GM23338 (cell line): ENCODE measurements at places on chromosomes 7 and 10. TPM values are rescaled to one million over a fixed set of nuclear protein-coding genes. Genes with fewer than 3 reads are reported as not detected.

GRCh38 chr7:40437498-40437897 is 302.7 kb downstream of the SUGCT start:
- no peak for DNase-seq
- H3K27me3 ChIP-seq: no peaks in the 10 kb centered on the region
- no peaks in the 10 kb centered on the region for H3K4me1 ChIP-seq
- H3K27ac ChIP-seq: no peak overlapping the region
- no peak overlapping the region for H3K4me3 ChIP-seq

DNA sequence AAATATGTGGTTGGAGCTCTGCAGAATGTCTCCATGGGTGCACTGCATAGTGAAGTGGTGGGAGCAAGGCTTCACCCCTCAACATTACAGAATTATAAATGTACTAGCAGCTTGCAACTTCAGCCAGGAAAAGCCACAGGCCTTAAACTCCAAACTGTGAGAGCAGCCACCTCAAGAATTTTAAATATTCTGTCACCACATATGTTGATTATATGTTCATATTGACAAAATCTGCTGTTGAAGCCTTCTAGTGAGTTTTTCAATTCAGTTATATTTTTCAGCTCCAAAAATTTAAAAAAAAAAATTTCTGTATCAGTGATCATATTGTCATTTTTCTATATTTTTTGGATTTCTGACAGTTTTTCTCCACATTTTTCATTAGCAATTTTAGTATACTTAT is 30.9 kb upstream of the AKR1C2 start:
- no peaks in the 10 kb centered on the region for H3K36me3 ChIP-seq
- no peaks in the 10 kb centered on the region for H3K4me1 ChIP-seq
- DNase-seq: no peak
- no peaks in the 10 kb centered on the region for H3K27me3 ChIP-seq

GRCh38 chr7:3431306-3431705 is 130.3 kb downstream of the SDK1 start:
- no peak overlapping the region for H3K27ac ChIP-seq
- H3K36me3 ChIP-seq: no peaks in the 10 kb centered on the region
- H3K4me1 ChIP-seq: peaks cover 5% of the 10 kb centered on the region; the same call in 1 of the 2 replicates
- H3K27me3 ChIP-seq: no peaks in the 10 kb centered on the region
- no peak for DNase-seq

- no peaks in the 10 kb centered on the region for H3K36me3 ChIP-seq
- peak overlapping the region; percentile 65 for H3K4me3 ChIP-seq
- DNase-seq: peak; percentile 70
- no peak overlapping the region for H3K27ac ChIP-seq
- H3K4me1 ChIP-seq: peaks cover 53% of the 10 kb centered on the region
- H3K27me3 ChIP-seq: peaks cover 98% of the 10 kb centered on the region
These were observed 1.1 kb upstream of the ZNF503 start for GRCh38 chr10:75402486-75403143.

DNA sequence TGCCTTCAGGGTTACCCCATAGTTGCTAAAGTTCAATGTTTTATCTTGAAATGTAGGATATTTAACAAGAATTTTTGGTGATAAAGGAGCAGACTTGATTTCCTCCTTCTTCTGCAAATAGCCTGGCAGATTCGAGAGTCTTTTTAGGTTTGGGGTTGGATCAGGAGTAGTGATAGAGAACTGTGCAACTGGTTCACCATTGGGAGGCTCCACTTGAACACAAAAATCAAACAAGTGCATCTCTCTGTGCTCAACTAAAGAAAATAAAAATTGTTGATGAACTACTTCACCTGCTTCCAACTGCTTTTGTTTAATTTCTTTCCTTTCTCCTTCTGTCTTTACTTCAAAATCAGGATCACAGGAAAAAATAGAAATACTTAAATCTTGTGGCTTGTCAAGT is 58.5 kb downstream of the MACC1 start:
- peaks cover 11% of the 10 kb centered on the region; the same call in 1 of the 2 replicates for H3K4me1 ChIP-seq
- no peak for DNase-seq
- H3K27ac ChIP-seq: no peak overlapping the region
- H3K4me3 ChIP-seq: no peak overlapping the region
- no peaks in the 10 kb centered on the region for H3K27me3 ChIP-seq
- H3K36me3 ChIP-seq: no peaks in the 10 kb centered on the region

The WEE2 gene
- total RNA-seq: 0.16 TPM in 1 of 2 replicates, not detected in the other

The ADD3 gene
- total RNA-seq: 75.1 and 767 TPM in 2 replicates

The SFMBT2 gene
- 6.7 and 7.4 TPM in 2 replicates for total RNA-seq
